ENCODE measurements at places on chromosomes 7 and 10. TPM values are rescaled to one million over a fixed set of nuclear protein-coding genes. Genes with fewer than 3 reads are reported as not detected.

The ASZ1 gene
- total RNA-seq: not detected

The DENND2A gene
- total RNA-seq: 15.6 TPM

The FKBP14 gene
- total RNA-seq: 32.0 TPM

The GRIFIN gene
- total RNA-seq: not detected

The MMD2 gene
- total RNA-seq: not detected

The CCDC3 gene
- total RNA-seq: 1.3 TPM

The AKR1C2 gene
- 13.5 TPM for total RNA-seq

The EBF3 gene
- 3.7 TPM for total RNA-seq

The HPSE2 gene
- under 0.01 TPM for total RNA-seq

The BLNK gene
- 0.28 TPM for total RNA-seq

The CELF2 gene
- 4.0 TPM for total RNA-seq

Data from smooth muscle cell of bladder (primary cell).